ENCODE measurements at places on chromosomes 6 and 20.

DNA sequence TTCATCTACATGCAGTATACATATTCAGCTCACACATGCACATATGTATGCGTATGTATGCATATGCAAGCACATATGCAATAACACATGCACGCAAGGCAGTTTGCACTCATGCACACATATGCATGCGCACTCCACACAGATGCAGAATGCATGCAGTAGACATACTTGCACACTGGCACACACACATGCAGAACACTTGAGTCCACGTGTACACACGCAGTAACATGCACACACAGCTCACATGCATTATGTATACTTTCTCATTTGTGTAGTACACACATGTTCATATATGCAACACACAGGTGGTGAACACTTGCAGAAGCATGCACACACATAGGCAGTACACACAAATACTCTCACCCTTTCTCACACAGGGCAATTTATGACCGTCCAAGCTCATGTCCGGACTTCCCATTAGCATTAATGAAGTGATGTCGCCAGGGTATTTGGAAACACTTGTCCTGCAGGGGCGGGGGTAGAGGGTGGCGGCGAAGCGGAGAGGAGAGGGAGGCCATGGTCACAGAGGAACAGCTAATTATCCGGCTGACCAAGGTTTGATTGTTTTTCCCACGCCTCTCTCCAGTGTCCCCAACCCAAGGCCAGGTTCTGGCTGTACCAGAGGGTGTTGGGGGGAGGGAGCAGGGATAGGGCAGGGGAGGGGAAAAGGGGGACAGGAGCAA lies 91.3 kb downstream of the VEGFA start:
- no peak for DNase-seq

GRCh38 chr20:63234693-63235398 lies 859 bp upstream of the BIRC7 start:
- no peak for DNase-seq

GRCh38 chr6:115885636-115886366 lies 174.9 kb downstream of the FRK start:
- no peak for DNase-seq

GRCh38 chr6:75818098-75818855 lies 69.2 kb downstream of the MYO6 start:
- no peak for DNase-seq

GRCh38 chr6:91480402-91480801 lies 893.5 kb upstream of the MAP3K7 start:
- DNase-seq = no peak

- no peak for DNase-seq
These were observed 332.9 kb downstream of the RNF144B start for GRCh38 chr6:18720075-18720474.

DNA sequence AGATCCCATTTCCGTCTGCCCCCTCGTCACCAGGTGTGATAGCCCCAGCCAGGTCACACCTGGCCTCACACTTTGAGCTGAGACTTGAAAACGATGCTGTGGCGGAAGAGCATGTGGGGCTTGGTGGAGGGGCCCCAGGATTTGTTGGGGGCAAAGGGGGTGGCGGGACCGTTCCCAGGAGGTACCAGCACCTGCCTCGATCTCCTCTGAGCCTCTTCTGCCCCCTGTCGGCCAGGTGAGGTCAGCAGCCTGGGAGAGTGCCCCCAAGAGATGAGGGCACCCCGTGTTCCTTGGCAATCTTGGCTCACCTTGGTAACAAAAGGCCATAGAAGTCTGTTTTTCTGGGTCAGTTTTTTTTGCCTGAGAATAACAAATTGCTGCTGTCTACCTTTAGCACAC lies 25.4 kb downstream of the SPATA2 start:
- no peak for DNase-seq

DNA sequence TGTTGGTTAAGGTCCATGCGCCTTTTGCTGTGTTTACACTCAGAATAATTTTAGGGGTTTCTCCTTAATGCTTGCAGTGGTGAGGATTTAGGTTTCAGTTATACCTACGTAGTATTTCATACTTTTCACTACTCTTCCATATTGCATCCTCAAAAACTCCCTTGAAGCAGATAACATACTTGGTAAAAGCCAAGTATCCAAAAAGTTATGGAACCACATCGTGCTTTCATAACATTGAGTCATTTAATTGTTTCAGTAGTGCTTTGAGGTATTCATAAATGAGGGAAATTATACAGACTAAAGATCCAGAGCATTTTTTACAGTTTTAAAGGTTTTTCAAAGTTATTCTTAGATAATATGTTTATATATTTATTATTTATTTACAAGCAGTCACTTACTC lies 4.0 kb upstream of the ATXN1 start:
- no peak for DNase-seq

DNA sequence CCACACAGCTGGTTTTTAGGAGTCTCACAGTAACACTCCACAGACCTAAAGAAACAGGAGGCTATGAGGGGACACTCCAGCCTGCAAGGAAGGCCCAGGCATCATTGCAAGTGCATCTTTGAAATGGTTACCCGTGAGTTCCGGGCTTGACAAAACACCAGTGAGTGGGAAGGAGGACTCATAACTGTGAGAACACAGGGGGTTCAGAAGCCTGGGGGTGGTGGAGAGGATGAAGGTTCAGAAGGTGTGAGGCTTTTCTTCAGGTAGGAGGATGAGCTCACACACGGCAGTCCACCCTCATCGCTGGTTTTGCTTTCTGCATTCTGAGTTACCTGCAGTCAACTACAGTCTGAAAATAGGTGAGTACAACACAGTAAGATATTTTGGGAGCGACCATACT lies 39.9 kb downstream of the MAP7 start:
- no peak for DNase-seq
